ENCODE measurements at places on chromosomes 1 and 21.
A peak's percentile ranks its signal among the peaks of the same experiment; 100 is the strongest.

DNA sequence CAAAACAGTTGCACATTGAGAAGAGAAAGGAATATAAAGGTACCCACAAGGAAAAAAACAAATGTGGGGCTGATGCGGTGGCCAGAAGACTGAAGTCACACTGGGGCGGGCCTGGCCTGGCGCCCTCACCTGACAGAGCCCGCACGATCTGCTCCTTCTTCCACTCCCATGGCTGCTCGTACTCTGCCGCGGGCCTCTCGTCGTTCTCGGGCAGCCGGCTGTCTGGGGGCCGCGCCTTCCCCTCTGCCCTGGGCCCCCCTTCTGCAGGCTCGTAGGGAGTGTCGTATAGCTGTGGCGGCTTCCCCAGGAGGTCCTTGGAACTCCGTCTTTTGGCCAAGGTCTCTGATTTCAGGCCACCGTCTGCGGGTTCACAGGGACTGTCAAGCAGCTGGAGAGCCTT, 13.1 kb upstream of the TDRD10 start:
- DNase-seq, result no peak

DNA sequence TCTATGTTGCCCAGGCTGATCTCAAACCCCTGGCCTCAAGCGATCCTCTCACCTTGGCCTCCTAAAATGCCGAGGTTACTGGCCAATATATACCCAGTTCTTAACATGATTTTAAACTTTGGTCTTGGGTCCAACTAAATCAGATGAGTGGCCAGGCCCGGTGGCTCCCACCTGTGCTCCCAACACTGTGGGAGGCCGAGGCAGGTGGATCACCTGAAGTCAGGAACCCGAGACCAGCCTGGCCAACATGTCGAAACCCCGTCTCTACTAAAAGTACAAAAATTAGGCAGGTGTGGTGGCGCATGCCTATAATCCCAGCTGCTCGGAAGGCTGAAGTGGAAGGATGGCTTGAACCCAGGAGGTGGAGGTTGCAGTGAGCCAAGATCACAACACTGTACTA, 29.6 kb downstream of the TOMM20 start:
- DNase-seq, result no peak

DNA sequence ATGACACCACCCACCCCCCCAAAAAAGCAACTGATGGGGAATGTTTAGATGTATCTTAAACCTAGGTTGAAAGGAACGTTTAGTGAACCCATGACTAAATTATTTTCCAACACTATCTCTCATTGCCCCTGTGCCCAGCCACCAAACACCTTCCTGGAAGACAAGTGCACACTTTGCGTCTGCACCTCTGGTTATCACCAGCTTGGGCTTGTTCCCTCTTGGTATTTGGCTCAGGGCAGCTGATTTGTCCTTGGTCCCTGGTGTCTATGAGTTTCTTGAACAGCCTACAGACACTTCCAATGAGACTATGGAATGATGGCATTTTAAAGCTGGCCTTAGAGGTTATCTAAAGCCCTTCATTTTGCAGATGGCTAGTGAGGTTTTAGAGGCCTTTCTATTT, 15.5 kb upstream of the RIMKLA start:
- no peak for DNase-seq

DNA sequence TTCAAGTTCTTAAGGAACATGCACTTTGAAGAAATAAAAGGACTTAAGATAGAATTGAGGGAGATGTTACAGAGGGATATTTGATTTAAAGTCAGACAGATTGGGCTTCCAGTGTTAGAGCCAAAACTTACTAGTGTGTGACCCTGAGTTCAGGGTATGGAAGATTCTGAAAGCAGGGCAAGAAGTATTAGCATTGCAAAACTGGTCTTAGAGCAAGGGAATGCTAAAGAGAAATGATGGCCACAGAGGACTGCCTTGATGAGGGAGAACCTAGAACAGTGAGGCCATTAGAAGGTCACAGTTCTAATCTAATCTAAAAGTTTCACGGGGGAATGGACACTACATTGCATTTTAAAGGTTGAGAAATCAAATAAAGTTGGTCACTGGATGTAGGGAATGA, 45.5 kb downstream of the UROD start:
- DNase-seq, result no peak

DNA sequence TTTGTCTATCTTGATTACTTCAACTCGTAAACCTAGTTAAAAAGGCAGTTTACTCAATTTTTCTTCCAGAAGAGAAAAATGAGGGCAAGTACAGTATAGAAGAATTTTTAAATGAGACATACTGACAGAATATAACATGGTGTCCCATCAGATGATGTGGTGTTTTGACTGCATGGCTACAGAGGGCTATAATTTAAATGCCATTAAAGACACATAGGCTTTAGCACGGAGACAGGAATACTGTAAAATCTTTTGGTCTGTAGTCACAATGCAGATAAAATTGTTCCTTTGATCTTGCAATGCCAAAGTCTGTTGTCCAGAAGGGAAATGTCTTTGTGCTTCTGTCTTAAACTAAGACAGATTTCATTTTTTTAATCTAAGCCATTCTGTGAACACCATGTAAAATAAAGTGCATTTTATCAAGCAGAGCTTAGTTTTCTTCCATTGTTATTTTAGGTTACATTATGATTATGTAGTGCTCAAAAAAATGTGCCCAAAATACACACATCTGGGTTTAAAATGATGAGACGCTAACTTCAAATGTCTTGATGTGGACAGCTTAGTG, 249.6 kb downstream of the PTPRC start:
- no peak for DNase-seq

- DNase-seq, result peak; percentile 21
Measured at GRCh38 chr1:181043025-181043888, 9.5 kb downstream of the MR1 start.

- no peak for DNase-seq
Measured at GRCh38 chr1:30857062-30857461, 51.5 kb downstream of the SDC3 start.

GRCh38 chr1:161779393-161779792, 13.3 kb downstream of the ATF6 start:
- no peak for DNase-seq

GRCh38 chr1:21293537-21294265, 3.4 kb upstream of the ECE1 start:
- DNase-seq, result no peak

GRCh38 chr1:243313635-243314536, 58.0 kb downstream of the SDCCAG8 start:
- peak; percentile 42 for DNase-seq

DNA sequence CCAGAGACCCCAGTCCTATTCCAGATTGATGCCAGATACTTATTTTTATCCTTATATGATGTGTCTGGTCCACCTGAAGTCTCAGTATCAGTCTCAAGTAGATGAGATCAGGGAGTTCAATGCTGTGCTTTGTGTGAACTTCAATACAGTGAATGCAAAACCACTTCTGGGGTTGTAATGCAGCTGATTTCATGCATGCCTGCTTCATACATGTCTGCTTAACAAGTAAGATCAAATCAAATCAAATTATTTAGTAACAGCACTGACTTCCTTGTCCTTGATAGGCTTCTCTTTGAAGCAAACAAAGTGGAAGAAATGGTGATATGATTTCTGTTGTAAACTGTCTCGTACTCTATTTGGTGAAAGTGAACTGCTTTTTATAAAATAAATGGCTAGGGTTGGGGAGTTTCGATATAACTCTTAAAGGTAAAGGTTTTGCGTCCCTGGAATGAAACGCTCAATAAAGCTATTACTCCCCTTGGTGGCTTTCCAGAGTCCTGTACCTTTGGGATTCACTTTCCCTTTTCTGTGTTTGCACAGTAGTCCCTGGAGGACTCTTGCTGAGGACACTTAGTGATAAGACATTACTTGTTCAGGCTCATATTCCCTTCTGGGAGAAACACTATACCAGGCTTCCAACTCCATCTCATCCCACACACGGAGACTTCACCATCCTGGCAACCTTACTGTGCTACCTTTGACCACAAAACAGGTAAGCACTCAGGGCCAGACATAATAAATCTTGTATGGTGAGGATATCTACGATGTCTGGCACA, 59.3 kb downstream of the FH start:
- peak; percentile 50 for DNase-seq

DNA sequence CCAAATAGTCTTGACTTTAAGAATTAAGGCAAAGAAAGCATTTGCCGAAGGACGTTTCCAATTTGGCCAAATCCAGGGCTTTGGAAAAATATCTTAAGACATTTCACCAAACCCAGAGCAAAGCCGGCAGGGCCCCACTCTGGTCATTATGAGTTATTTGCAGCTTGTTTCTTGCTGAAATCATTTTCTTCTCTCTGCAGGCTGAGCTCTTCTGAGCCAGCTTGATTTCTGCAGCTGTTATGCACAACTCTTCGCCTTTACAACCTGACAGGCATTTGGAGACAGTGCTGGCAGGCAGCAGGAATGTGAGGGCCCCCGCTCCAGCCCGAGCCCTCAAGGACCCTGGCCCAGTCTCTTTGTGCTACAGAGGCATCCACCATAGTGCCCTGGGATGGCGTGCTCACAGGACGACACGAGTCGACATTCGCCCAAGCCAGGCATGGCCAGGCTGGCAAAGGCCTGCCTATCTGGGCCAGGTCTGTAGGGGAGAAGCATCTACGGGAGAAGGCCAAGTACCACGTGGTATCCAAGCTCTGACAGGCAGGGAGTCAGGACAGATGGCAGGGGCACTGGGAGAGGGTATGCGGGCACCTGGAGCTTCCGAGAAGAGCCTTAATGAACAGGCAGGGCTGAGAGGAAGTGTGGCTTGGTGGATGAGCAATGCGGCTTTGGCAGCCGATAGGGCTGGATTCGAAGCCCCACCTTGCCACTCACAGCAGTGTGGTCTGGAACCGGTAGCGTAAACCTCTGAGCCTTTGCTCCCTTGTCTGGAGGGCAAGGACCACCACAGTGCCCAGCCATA, 32.3 kb downstream of the SYF2 start:
- DNase-seq, result peak; percentile 91

DNA sequence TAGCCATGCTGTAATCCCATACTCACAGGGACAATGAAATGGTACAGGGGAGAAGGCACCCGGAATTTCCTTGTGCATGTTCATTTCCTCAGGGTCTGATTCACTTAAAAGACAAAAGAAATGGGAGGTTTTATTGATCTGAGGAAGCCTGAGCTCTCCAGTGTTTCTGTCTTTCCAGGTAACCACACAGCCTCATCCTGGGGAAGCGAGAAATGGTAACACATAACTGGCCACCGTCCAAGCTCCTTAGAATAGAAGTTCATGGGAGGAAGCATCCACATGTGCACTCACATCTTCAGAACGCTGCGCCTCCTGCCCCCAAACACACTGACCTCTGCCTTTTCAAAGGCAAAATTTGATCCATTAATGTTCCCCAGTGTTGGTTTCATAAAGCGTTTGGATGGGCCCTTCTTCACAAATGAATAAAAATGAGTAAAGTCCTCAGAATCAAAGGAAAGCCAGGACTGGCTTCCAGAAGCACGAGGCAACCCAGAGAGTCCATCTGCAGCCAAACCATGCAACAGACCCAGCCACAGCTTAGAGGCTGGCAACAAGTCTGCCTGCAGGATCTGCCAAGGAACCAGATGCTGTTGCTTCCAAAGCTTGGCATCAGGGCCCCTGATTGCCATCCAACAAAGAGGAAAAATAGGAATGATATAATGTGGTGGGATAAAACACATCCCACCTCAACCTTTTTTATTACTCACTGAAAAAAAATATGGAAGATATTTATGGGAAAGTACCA, 120.3 kb downstream of the ZBTB18 start:
- no peak for DNase-seq

DNA sequence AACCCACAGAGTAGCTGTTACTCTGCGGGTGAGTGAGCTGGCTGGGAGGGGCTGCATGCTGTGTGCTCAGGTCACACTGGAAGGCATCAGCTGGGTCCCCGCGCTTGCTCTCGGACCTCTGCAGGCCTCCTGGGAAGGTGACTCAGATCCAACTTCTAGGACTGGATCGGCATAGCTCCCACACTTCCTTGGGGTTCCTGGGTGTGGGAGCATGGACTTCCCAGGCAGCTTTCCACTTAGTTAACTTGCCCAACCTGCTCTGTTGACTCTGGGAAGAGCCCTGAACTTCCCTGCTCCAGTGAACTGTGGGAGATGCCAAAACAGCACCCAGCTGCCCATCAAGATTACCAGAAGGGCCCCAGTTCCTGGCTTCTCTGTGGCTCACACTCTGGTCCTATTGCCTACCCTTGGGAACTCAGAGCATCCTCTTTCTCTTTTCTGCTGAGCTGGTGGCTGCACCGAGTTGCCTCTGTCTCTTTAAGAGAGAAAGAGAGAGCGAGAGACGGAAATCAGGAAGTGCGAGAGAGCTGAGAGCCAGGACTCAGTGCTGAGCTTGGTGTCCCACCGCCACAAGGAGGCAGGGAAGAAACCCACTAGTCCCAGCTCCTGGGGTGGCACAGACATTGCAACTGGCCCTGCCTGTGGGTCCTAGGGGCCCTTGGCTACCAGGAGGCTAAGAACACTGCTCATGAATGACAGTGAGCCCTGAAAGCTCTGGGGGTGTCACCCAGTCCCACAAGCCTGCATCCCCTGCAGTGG, at the start of gene IKBKE:
Gene IKBKE, plus strand, starts transcription at position 544 of the 759 bp plus-strand sequence. CDS start 2,752 bp downstream, outside the sequence.
- DNase-seq, result no peak

DNA sequence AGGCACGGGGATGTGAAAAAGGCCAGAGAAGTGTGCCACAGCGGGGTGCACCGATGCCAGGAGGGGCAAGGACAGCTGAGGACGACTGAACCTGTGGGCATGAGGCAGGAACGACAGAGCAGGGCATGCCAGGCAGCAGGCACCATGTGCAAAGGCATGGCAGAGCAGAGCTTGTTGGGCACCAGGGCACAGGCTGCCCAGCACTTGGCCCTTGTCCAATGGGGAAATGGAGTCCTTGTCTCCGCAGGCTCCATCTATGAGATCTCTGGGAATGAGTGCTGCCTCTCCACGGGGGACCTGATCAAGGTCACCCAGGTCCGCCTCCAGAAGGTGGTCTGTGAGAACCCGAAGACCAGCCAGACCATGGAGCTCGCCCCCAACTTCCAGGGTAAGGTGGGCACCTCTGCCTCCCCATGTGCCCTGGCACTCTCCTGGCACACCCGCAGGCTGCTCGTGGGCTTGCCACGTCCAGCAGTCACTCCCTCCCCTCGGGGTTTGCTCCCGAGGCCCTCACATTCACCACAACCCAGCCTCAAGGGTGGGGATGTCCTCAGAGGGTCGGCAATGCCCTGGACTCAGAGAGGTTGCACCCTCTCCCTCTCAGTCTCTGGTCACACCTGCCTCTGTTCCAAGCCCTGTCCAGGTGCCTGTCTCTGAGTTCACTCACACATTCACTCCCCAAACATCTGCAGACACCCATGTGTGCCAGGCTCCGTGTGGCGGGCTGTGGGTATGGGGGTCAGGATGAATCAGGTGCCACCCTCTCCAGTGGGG, 4.2 kb downstream of the THEMIS2 start:
- no peak for DNase-seq

DNA sequence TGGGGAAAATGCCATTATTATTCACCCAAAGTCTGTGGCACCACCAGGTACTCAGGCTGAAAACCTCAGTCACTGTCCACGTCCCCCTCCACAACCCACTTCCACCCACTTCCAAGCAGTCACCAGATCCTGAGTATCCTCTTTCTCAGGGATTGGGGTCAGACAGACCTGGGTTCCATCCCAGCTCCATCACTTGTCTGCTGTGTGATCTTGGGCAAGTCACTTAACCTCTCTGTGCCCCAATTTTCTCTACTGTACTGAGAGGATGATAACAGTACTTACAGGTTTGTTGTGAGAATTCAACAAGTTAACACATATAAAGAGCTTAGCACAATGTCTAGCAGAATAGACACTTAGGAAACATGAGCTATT, 29.7 kb upstream of the FOXO6 start:
- DNase-seq, result no peak

- DNase-seq, result peak; percentile 48
Measured at GRCh38 chr1:168179438-168180147, 831 bp downstream of the TIPRL start.

Data from NCI-H2171 treated with DMSO at 0.1 percent for 48 hours (cell line).